ENCODE measurements at places on chromosomes 2 and 18.

DNA sequence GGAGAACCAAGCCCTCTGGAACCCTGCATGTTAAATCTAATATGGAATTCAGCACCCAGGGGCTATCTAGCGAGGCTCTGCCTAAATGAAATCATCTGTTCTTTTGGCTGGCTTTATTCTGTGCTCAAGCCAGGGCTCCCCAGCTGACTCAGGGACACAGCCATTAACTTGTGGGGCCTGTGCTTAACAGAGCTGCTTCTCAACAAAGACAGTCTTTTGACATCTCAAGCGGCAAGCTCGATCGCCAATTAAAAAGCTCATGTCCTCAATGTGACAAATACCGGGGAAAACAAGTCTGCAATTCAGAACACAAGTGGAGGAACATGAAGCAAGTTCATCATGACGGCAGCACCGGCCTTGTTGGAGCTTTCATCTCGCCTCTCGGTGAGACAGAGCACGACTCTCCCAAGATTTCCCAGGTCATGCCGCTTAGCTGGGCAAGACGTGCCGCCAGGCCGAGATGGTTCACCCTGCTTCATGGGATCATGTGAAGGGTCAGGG lies 64.9 kb downstream of the KLHL29 start:
- no peak for DNase-seq

- DNase-seq, result no peak
Observed at GRCh38 chr18:40531051-40531450, 1424.0 kb upstream of the PIK3C3 start.

DNA sequence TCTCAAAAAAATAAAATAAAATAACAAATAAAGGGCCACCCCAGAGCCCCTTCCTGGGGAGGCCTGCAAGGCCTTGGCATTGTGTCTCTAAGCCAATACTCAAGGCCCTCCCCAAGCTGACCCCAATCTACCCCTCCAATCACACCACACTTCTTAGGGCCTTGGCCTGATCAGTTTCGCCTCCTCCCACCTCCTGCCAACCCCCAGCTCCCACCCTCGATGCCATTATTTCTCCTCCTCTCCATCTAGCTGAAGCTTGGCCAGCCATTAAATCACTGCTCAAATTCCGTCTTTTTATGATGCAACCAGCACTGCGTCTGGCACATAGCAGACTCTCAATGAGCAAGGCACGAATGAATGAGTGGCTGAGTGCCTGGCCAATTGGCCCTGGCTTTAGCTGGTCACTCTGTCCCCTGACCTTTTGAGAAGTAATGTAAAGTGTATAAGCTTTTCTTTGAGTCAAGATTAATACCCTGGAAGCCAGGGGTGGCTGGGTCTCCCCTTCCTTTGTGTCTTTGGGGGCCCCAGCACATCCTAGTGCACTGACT lies 55.9 kb downstream of the SMAD7 start:
- no peak for DNase-seq

DNA sequence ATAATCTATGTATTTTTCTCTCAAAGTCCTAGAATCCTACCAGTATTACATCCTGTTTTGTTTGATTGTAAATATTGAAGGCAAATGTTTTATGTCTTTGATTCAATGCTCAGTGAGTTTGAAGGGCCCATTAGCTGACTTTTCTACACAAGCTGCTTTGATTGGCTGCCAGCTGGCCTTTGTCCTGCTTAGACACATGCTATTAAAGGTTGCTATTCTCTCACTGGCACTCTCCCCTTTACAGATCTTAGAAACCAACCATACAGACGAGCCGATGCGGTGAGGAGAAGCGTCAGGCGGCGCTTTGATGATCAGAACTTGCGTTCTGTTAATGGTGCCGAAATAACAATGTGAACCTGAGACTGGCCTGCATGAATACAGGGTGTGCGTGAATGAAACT lies 69.7 kb downstream of the PRPF40A start:
- DNase-seq, result no peak

GRCh38 chr2:196955036-196955435 lies 28.5 kb upstream of the PGAP1 start:
- no peak for DNase-seq

GRCh38 chr2:75645643-75646042 lies 940 bp upstream of the MRPL19 start:
- DNase-seq, result no peak

DNA sequence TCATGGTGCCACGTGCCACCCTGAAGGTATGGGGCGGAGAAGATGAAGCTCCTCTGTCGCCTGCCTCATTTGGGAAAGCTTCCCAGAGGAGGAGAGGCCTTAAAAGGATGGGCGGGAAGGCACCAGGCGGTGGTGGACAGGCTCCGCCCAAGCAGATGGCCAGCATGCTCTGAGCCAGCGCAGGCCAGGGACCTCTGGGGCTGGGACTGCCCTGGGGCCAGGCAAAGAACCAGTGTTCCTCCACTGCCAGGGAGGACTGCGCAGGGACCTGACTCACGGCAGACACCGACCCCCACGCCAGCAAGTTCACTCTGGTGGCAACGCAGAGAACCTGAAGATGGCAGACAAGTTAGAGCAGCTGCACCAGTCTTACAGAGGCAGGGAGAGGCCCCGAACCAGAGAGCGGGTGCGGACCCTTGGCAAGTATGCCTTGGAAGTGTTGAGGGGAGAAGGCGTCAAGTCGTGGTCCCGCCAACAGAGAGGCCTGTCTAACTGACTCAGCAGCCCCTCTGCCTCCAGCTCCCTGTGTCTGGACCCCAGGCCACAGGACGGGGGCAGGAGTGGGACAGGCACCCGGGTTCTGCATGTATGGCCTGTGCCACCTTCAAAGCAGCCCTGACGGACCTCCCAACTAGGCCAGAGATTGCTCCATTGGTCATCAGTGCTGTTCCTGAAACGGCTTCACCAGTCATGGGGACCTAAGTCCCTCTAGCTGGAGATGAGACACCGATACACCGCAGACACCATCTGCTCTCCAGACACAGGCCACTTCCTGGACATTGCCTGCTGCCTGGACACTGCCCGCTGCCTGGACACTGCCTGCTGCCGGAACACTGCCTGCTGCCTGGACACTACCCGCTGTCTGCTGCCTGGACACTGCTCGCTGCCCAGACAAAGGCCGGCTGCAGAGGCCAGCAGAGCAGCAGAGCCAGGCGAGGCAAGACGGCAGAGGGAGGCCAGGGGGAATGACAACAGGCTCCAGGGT lies 124.7 kb downstream of the HDAC4 start:
- DNase-seq, result no peak

DNA sequence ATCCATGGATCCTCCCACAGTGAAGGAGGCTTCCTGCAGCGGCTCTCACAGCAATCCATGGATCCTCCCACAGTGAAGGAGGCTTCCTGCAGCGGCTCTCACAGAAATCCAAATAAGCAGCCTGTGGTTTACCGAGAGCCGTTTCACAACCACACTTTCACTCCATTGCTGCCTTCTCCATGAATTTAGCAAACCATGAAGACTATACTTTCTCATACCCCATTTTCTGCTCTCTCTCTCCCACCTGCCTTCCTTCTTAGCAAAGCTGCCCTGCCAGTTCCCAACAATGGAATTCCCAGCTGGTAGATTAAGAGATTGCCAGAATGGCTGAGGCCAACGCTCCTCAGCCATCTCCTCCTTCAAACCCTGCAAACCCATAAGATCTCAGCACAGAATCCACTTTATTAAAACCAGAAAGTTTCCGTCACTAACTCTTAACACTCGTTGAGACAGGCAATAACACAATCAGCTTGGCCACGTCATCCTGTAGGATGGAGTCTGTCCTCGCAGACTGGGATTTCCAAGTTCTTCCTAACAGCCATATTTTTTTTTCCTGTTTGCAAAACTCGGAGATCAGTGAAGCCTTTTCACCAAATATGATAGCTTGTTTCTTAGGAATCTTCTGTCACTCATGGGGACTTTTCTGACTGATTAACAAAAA lies 162.2 kb downstream of the PXDN start:
- DNase-seq, result no peak

GRCh38 chr2:112811841-112812306 lies 24.7 kb downstream of the IL1B start:
- no peak for DNase-seq

- DNase-seq, result no peak
Observed at GRCh38 chr2:127176371-127177311, 43.5 kb downstream of the CYP27C1 start.
